ENCODE measurements at places on chromosomes 16 and 17.

DNA sequence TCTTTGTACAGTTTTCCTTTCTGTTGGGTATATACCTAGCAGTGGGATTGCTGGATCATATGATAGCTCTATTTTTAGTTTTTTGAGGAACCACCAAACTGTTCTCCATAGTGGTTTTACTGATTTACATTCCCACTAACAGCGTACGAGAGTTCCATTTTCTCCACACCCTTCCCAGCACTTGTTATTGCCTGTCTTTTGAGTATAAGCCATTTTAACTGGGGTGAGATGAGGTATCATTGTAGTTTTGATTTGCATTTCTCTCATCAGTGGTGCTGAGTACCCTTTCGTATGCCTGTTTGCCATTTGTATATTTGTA, 887 bp upstream of the EVI2B start:
- no peak for DNase-seq

DNA sequence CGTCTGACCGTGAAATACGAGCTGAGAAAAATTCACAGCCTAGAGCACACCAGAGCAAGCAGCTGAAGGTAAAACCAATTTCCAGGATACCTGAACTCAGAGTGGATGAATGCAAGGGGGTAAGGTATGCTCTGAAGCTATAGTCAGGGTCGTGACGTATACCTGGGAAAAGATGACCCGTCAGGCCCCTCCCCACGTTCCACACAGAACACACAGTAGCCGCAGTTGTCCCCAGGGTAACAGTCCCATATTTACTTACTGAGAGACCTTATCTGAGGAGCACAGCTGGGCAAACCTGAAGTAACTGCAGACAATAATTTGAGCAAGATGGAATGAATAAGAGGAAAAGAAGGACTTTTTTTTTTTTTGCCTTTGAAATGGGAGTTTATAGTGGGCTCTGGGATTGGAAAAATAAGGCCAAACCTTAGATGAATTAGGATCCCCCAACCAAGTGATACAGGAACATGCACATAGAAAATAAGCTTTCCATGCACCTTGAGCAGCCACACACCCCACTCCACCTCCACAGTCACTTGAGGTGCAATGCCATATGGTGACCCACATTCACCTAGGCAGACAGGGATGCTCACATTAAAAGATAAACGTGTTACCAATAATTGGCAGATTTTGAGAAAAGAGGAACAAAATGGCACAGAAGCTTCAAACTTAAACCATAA, 38.0 kb downstream of the ABCA6 start:
- DNase-seq = no peak

DNA sequence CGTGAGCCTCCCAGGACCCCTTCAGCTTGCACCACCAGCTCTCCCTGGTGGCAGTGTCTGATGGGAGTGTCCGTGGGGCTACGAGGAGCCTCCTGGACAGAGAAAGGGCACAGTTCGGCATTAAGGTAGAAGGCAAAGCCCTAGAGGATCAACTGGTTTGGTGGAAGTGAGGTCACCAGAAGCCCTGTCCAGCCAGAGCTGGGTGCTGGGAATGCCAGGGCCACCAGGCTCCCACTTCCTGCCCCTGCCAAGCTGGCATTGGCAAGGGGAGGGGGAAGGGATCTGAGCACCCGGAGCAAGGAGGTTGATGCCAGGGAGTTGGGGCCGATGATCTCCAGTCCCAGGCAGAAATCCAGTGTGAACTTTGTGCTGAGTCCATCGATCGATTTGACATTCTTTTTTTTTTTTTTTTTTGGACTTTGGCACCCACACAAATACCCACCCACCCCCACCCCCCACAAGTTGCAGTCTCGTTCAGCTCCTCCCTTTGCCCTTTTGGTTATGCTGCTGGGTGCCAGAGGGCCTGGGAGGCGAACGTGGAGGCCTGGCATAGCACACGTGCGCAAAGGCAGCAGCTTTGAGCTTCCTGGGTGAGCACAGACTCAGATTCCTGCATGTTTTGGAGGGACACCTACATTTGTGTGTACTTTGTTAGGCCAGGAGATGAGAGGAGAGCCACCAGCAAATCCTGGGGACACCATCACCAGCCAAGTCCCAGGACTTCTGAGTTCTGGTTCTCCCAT, 2.1 kb downstream of the NHERF1 start:
- DNase-seq = no peak

DNA sequence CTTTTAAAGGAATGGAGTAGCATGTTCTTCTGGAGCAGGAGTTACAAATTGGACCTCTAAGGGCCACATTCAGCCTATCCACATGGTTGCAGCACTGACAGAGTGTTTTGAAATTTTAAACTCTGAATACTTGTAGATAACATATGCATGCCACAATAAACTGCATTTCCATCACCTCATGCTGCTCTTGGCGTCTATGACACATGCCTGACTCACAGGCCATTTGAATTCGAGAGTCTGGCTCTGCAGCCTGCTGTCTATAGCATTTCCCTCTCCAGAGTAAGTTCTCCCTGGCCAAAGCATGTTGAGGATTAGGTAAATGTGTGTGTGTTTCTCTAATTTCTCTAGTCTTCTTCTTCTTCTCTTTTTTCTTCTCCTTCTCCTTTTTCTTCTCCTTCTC, 28.7 kb upstream of the MYOCD start:
- DNase-seq = no peak

- DNase-seq = no peak
These were observed 4.0 kb downstream of the PRAC1 start for GRCh38 chr17:48718227-48718760.

GRCh38 chr17:29140051-29140621, 40.1 kb downstream of the MYO18A start:
- peak; percentile 52 for DNase-seq

GRCh38 chr17:50919321-50920040, 53.3 kb upstream of the TOB1 start:
- DNase-seq = peak; percentile 95

GRCh38 chr16:57637965-57638364, 9.5 kb downstream of the ADGRG1 start:
- no peak for DNase-seq

Data from NCI-H510A (cell line).